ENCODE measurements at places on chromosomes 3 and 15.

DNA sequence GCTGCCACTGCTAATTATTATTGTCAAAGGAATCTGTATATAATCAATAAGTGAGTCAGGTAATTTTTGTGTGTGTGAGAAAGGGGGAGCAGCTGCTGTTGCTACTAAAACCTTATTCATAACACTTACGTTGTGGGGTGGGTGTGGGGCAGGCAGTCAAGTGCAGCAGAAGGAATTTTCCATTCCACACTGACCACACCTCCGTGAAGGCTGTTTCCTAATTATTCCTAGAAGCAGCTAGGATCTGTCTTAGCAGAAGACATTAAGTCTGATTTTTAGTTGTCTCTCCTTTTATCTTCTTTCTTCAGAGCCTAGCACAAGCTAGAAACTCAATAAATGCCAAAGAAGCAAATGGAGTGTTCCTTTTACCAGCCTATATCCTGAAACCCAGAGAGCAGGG lies 4.0 kb upstream of the U2SURP start:
- no peak for DNase-seq

- DNase-seq: no peak
Measured at GRCh38 chr3:186121968-186122367, 13.1 kb upstream of the ETV5 start.

- DNase-seq: no peak
Measured at GRCh38 chr3:128070898-128071591, 18.8 kb downstream of the SEC61A1 start.

- DNase-seq: no peak
Measured at GRCh38 chr3:184679056-184679816, 32.6 kb downstream of the MAGEF1 start.

GRCh38 chr3:38039899-38040261 lies 872 bp downstream of the DLEC1 start:
- DNase-seq: no peak

DNA sequence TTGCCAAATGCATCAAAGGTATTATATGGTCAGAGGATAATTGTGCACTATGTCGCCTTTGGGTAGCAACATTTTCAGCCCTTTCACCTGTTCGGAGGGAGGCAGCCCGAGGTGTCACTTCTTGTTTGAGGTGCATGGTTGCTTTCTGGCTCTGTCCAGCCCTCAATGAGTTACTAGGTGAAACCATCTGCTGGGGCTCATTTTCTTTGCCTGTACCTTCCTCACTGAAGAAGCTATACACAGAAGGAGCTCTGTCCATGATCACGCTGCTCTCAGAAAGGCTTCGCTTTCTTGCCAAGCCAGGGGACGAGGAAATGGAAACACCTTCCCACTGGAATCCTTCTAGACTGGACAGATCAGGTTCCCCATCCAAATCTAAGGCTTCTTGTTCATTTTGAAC lies 42.7 kb downstream of the ZNF106 start:
- no peak for DNase-seq

DNA sequence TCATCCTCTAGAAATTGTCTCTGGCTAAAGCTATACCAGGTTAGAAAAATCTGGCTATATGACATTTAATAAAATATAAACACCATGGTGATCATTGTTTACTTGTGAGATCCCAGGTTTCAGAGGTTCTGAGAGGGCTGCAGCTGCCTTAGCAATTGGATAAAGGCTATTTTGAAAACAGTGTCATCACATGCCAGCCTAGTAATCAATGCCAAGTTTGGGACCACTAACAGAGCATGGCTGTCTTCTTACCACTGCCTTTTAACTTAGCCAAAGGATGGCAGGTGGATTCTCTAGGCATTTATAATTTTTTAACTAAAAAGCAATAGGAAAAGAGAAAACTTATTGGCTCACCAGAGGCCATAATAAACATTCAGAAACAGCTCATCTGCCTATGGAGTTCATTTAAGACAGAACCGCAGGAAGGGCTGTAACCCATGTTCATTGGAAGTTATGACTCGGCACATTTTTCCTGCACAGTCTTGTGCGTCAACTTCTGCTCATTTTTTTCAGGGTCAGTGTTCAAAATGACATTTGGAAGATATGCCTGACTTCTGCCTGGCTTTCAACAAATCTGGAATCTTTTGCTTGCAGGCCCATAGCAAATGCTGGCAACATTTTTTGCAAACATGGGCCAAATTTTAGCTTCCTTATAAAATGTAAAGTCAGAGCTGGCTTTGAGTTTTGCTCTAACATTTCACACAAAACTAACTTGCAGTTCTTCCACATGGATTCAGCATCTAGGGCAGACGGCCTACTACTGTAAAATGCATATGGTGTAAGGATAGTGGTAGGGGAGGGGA lies 476.0 kb upstream of the TBL1XR1 start:
- no peak for DNase-seq

- no peak for DNase-seq
Measured at GRCh38 chr3:164208821-164209220, 869.5 kb downstream of the SI start.

DNA sequence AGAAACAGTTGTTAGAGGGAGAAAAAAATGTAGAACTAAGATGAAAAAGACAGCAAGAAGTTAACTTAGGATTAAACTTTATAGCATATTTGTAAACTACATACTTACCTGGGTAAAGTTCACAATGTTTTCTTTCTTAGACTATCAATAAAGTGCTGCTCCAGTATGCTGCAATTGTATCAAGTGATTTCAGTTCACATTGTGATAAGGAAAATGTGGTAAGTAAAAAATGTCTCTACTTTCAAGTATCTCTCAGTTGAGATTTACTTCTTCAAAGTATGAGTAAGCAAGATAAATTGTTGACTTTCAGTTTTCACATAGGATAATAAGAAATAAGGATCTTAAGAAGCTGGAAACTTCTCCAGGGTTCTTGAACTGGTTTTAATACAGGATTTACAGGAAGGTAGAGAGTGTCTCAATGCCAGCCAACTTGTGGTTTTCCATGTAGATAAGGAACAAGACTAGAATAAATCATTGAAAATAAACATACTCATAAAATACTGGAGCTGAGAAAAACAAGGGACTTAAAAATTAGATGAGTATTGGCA lies 528.8 kb downstream of the UNC13C start:
- DNase-seq: no peak

- DNase-seq: no peak
Measured at GRCh38 chr15:70748281-70748747, 15.0 kb downstream of the UACA start.

DNA sequence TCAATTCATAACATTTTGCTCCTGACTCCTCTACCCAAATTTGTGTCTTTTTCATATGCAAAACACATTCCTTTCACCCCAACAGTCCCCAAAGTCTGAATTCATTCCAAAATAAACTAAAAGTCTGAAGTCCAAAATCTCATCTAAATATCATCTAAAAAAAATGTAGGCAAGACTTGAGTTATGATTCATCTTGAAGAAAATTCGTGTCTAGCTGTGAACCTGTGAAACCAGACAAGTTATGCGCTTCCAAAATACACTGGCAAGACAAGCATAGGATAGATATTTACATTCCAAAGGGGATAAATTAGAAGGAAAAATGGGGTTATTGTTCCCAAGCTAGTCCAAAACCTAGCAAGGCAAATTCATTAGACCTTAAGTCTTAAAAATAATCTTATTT lies 1302.0 kb upstream of the GBE1 start:
- DNase-seq: no peak

DNA sequence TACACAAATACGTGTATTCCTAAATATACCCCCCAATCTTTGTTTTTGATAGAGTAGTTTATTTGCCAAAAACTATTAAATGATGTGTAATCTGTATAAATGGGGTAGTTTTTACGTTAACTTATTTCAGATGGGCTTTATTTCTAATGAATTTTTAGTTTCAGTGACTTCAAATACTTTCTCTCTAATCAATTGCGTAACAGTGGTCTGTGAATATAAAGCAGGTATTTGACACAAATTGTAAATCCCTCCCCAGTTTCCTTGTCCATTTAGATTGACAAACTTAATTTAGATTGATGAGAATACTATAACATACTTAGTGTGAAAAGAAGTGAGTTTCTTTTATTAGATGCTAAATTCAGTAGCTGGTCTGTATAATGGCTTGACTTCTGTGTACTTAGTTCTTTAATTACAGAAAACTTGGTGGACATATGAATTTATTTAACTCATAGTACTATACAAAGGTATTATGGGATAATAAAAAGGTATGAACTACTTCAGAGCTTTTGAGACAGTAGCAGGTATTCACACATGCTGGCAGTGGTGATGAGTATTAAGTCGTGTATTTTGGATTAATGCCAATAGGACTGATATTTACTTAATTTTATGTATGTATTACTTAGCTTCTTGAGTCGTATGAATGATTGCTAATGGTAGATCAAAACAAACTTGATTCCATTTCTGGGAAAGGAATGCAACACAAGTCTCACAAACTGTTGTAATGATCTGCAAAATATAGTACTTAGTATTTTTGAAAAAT lies 81.6 kb downstream of the STT3B start:
- DNase-seq: no peak

- no peak for DNase-seq
Measured at GRCh38 chr3:128415773-128416577, 50.7 kb downstream of the DNAJB8 start.

GRCh38 chr15:85473455-85473854 lies 93.1 kb downstream of the AKAP13 start:
- no peak for DNase-seq

- DNase-seq: no peak
Measured at GRCh38 chr3:71468311-71469137, 115.0 kb downstream of the FOXP1 start.

- DNase-seq: no peak
Measured at GRCh38 chr15:78147566-78147965, 1.6 kb upstream of the IDH3A start.

- DNase-seq: no peak
Measured at GRCh38 chr3:40752492-40752891, 227.7 kb downstream of the ZNF621 start.

- peak; percentile 78 for DNase-seq
Measured at GRCh38 chr3:146160964-146161662, at the start of gene PLOD2. Gene PLOD2 (minus strand): TSS chr3:146161184. CDS start chr3:146160989, 195 bp downstream.

GRCh38 chr15:39517122-39517855 lies 63.6 kb upstream of the THBS1 start:
- DNase-seq: no peak

DNA sequence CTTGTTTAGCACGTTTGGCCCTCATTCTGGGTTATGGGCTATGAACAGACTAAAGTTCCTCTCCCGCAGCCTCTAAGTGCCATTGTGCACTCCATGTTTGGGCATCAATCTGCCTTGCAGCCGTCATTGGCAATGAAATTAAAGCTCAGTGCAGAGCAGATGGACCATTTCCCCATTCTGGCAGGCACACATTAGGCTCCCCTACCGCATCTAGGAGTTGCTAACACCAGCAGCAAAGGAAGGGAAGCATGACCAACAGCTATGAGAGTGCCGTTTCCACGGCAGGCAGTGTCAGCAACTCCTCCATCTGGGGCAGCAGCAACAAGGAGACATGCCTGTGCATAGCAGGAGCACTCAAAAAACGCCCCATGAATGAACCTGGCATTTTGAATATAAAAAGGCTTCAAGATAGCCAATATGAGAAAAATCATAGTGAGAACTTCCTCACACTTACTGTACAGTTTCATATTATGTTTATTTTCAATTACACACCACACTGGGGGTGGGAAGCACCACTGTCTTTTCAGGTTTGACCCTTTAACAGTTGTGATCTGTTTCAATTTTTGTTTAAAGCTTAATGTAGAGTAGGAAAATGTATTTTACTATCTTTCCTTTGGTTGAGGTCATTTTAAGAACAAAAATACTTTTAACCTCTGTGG lies 218.7 kb downstream of the KCNMB2 start:
- peak; percentile 13 for DNase-seq

- peak; percentile 74 for DNase-seq
Measured at GRCh38 chr3:40120806-40121205, 188.7 kb upstream of the EIF1B start.

- no peak for DNase-seq
Measured at GRCh38 chr15:60525341-60526039, 46.5 kb upstream of the ICE2 start.

DNA sequence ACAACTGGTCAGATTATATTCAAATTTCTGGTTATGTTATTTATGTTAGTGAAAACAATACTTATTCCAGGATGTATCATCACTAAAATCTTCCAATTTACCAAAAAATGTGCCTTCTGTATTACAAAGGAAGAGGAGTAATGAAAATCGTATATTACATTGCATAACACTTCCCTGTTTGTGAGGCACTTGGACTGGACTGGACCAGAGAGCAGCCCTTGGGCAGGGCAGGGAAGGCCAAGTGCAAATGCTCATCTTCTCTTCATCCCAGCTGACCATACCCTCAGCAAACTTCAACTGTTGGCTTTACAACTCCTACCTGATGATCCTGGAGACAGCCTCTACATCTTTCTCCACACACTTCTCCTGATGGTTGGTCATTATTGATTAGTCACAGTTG lies 285.7 kb upstream of the MME start:
- no peak for DNase-seq

DNA sequence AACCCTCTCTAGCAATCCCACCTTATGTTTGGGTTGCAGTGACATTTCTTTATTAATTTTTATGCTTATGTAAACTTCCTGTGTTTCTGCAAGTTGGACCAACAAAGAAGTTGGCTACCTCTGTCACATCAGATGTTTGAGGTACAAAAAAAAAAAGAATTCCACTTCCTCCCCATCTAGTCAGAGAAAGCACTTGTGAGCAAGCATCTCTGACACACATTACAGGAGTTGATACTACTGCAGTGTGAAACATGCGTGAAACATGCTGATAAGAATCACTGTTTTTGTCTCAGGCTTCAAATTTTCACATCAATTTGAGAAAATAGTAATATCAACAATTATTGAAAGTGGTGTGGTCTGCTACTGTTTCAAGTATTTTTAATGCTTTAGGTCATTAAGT lies 1.3 kb downstream of the SCAANT1 start:
- no peak for DNase-seq

GRCh38 chr3:9122732-9123364 lies 126.6 kb downstream of the SRGAP3 start:
- DNase-seq: no peak

DNA sequence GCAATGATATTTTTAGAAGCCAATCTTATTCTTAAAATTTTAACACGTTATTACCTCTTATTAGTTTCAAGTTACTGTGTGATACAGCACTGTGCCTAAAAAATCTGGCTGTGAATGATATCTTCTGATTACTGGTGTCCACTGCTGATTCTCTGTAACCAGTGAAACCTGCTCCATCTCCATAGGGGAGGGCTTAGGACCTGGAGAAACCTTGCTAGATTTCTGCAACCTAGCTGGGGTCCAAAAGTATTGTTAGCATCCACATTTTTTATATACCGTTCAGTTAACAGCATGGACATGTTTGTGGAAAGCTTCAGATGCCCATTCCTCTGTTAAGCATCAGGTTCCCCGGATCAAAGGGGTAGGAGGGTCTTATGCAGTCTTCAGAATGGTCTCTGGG lies 193.9 kb upstream of the TOPAZ1 start:
- DNase-seq: no peak

Measured in left kidney (tissue), 8 donors.